Heart right ventricle (tissue), 16 donors: ENCODE measurements at places on chromosomes 12 and 14.

GRCh38 chr14:64681796-64682710, 22.2 kb upstream of the PLEKHG3 start:
- DNase-seq: peak; percentile 77

DNA sequence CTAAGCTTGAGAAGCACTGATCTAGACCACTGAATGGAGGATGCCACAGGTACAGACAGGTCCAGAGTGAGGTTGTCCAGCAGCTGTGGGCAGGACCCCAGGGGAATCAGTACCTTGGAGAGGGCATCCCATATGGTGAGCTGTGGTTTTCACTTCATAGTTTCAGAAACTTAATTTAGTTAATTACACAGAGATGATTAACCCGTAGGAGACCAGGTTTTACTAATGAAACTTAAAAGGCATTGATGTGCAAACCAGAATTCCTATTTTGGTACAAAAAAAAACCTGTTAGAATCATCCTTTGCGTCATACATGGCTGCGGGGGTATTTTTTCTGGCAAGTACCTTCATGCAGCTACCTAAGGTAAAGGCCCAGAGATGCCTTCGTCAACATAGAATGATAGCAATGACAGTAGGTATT, 159.3 kb downstream of the DACT1 start:
- no peak for DNase-seq

GRCh38 chr12:442235-442884, 17.4 kb upstream of the B4GALNT3 start:
- DNase-seq: peak; percentile 35

DNA sequence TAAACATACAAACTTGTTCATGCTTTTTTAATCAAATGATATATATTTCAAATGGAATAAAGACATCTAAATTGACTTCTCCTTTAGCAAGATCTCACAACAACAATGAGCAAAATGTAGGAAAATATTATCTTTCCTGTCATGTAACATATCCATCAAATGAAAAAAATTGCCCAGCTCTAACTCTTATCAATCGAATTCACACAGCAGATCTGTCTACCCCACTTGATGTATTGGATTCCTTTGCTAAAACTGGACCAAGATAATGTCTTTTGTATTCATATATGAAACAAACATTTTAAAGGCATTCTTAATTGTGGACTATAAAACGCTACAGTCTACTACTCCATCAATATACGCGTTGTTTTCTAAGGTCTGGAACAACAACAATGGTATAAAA, 218.0 kb downstream of the SOX5 start:
- no peak for DNase-seq

DNA sequence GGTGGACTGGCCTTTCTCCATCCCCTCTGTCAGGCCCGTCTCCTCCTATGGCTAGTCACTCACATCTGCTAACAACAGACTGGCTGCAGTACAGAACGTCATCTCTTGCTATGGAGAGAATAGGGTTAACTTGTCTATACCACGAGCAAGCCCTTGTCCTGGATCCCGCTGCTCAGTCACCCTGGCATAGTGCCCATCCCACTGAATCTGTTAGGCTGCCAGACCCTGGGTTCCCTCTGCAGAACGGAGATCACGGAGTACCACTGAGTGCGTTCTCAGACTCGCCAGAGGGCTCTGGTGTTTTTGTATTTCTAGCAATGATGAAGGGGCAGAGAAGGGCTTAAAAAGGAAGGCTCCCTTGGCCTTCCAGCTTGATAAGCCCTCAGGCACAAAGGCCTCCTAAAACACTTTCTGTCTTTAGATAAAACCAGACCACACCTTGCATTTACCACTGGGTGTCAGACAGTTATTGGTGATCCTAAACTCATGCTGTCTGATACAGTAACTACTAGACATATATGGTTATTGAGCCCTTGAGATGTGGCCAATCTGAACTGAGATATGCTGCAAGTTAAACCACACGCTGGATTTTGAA, 6.3 kb upstream of the NRIP2 start:
- DNase-seq: no peak

- DNase-seq: no peak
Measured at GRCh38 chr14:75928690-75929181, 53.1 kb downstream of the TGFB3 start.

DNA sequence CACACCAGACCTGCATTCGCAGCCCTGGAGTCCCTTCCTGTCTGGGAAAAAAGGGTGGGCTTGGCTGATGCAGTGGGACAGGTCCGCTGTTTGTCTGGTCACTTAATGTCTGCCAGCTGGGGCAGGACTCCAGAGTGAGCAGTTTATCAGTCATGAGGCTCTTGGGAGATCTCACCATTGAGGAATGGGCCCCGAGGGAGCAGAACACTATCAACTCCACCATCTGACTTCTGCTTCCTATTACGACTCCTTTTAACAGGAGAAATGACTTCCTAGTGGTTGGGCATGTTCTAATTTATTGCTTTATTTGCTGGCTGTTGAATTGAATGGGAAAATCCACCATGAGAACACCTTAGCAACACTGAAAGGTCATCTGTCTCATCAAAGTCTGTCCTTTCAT, 182.5 kb upstream of the RASSF8 start:
- DNase-seq: no peak

- DNase-seq: no peak
Measured at GRCh38 chr14:21498540-21499526, 12.3 kb downstream of the METTL3 start.

- DNase-seq: no peak
Measured at GRCh38 chr12:2575245-2575644, 219.5 kb upstream of the FKBP4 start.

DNA sequence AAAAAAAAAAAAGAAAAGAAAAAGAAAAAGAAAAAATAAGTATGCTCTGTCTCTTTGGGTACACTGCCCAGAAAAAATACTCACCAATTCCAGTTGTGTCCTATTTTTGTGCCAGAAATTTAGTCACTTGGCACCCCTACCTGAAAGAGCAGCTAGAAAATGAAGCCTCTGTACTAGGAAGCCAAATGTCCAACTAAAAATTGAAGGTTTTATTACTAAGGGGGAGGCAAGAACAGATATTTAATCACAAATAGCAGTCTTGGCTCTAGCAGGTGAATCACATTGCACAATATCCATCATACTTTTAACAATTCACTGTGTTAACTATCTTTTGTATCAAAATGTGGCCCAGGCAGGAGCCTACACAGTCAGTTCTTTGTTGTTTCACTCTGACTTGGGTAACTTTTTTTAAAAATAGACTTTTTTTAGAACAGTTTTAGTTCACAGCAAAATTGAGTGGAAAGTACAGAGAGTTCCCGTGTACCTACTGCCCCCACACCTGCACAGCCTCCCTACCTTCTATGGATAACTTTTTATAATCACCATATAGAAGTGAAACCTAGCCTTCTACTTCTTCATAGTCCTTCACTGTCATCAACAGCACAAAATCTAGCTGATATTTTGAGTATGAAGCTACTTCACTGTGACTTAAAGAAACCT, 87.1 kb upstream of the ATF7IP start:
- no peak for DNase-seq

DNA sequence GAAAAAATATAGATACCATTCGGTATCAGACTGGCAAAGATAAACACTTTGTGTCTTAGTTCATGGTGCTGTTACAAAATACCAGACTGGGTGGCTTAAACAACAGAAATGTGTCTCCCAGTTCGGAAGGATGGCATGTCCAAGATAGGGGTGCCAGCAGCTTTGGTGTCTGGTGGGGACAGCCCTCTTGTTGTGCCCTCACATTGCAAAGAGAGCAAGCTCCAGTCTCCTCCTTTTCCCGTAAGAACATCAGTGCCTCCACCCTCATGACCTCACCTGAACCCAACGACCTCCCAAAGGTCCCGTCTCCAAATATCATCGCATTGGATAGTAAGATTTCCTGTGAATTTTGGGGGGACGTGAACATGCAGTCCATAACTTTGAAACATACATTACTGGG, 12.4 kb downstream of the ZBTB42 start:
- DNase-seq: no peak

GRCh38 chr12:25725931-25726330, 172.8 kb upstream of the LMNTD1 start:
- DNase-seq: no peak

- DNase-seq: no peak
Measured at GRCh38 chr14:102321456-102322422, 2.2 kb downstream of the ZNF839 start.

DNA sequence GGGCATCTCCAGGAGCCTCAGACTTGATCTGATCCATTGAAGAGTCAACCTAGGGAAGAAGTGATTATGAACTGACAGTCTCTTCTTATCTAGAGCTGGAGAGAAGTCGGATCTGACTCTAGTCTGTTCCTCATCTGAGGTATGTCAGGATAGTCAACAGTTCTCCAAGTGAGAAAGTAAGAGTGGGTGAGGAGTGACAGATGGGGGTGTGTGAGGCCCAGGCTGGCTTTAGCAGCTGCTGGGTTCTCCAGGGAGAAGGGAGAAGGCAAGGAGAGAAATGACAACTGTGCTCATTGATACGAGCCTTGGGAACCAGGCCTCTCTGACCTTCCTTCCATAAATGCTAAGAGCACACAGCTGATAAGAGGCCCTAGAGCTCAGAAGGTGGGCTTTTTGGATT, 53.3 kb downstream of the IRAK3 start:
- no peak for DNase-seq

GRCh38 chr12:53096759-53097158, 708 bp upstream of the IGFBP6 start:
- DNase-seq: no peak

DNA sequence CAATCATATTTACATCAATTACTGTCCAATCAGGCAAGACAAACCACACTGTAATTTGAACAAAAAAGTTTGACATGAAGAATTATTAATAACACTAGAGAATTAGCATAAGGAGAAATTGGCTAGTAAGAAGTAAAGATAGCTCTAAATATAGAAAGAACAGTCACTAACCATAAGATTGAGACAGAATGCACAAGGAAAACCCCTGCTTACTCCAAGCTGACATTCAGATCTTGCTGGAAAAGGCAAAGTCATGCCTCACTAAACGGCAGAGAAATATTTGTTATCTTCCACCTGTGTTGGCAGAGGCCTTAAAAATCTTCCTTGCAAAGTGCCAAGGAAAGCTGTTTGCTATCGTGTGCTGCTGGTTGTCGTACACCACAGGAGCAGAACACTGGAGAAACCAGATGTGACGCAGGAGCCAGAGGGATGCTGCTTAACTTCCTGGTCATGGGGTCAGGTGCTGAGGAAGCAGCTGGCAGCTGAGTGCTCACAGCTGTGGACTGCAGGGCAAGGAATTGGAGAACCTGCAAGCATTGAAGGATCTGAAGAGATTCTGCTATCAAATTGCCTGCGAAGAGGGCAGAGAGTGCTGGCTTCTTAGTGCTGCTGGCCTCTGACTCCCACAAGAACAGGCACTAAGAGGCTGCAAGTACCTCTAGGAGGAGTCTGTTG, 1323.3 kb downstream of the LRFN5 start:
- no peak for DNase-seq

- DNase-seq: no peak
Measured at GRCh38 chr14:82003426-82003825, 469.8 kb upstream of the SEL1L start.

DNA sequence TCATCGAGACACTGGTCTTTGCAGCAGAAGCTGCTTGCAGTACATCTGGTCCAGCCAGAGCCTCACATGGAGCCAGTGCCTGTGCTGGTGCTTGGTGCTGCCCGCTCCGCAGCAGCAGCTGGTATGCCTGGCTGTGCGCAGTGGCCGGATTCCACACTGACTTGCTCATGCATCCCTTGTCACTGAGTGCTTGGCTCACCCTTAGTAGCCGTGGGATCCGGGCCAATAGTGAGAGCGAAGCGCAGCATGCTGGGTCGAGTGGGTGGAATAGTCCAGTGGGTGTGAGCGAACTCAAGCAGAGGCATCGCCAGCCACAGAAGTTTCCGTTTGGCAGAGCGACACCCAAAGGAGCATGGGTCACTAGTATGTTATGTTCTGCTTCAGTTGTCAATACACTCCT, 10.1 kb upstream of the FBXO33 start:
- no peak for DNase-seq

GRCh38 chr12:45008211-45008610, 42.7 kb downstream of the DBX2 start:
- DNase-seq: no peak

DNA sequence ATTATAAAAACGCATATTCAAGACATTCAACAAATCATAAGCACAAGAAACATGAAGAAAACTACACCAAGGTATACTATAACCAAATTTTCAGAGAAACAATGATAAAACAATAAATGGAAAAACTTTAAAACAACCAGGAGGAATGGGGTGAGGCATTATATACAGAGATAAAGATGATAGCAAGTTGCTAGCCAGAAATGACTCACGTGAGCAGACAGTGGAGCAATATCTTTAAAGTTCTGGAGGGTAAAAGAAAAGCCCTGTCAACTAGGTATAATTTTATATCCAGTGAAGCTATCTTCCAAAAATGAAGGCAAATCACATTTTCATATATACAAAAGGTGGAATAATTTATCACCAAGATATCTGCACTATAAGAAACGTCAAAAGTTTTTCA, 97.8 kb upstream of the PCED1B start:
- no peak for DNase-seq

- no peak for DNase-seq
Measured at GRCh38 chr12:79309039-79309438, 381.7 kb downstream of the PAWR start.

- no peak for DNase-seq
Measured at GRCh38 chr12:48442179-48442847, 30.0 kb upstream of the ANP32D start.

GRCh38 chr12:104698871-104699270, 242.1 kb downstream of the CHST11 start:
- DNase-seq: no peak

- DNase-seq: no peak
Measured at GRCh38 chr14:23345987-23346692, 6.5 kb downstream of the SLC22A17 start.

DNA sequence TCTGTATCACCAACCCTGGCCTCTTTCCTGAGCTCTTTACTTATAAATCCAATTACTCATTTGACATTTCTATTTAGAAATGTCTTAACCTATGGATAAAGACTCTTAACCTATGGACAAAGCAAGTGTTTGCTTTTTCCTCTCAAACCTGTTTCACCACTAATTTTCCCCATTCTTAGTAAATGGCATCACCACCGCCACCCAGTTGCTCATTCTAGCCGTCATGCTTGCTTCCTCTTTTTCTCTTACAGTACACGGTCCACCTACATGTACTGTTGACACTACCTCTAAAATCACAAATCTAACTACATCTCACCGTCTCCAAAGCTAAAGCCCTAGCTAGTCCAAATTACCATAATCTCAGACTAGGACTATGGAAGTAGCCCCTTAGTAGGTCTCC, 60.0 kb downstream of the CAPS2 start:
- no peak for DNase-seq

DNA sequence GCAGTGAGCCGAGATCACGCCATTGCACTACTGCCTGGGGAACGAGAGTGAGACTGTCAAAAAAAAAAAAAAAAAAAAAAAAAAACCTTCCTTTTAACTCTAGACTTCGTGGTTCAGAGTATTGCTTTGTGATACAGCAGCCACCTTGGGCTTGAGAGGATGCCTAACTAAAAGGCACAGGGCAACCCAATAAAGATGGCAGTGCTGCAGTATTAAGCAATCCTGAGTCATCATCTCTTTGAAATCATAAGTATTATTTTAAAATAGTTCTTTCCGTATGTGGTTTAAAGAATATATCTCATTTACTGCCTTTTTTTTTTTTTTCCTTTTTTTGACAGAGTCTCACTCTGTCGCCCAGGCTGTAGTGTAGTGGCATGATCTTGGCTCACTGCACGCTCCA, 116.1 kb downstream of the PLEKHA5 start:
- no peak for DNase-seq

GRCh38 chr12:128137140-128137539, 129.8 kb upstream of the TMEM132C start:
- no peak for DNase-seq
